ENCODE measurements at places on chromosomes 3 and 15.

DNA sequence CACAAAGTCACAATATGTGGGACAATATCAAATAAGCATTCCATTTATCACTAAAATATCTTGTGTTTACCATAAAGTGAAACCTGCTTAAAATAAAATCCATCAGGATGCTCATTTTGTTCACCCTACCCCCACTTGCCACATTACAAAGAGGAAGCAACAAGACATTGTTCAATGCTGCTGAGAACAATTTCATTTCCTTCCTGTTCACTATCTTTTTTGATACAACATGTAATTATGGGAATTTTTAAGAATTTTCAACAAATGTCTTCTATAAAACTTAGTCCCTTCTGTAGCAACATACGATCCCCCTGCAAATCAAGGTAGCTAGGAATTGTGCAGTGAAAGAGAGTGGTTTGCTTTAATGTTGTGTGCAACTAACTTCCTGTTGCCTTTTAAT lies 34.9 kb upstream of the GPR160 start:
- DNase-seq: no peak

DNA sequence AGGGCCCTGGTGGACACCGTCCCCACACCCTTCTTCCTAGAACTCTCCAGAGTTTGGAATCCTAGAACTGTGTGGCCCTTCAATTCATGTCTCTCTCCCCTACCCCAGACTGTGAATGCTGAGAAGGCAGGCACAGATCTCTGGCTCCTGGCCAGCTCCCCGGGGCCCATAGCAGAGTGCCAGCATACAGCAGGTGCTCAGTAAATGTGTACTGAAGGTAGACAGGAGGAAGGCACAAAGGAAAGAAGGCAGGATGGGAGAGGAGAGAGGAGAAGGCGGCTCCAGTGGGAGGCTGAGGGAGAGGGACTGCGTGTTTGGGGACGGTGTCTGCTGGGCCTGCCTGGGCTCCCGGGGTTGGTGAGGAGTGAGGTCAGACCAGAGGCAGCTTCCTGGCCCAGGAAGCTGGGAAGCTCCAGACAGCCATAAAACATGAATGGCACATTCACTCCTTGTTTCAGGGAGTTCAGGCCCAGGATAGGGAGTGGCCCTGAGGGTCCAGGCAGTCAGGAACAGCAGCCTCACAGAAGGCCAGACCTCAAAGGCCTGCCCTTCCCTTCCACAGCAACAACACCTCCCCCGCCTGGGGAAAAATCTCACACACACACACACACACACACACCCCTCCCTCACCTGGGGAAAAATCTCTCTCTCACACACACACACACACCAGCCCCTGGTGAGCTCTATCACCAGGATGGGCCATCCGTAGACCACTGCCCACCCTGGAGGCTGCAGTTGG lies 137.1 kb upstream of the PRR20G start:
- DNase-seq: no peak

- DNase-seq: no peak
These were observed 8.0 kb upstream of the ANKRD28 start for GRCh38 chr3:15805756-15806266.

GRCh38 chr3:184608209-184608608 lies 46.6 kb downstream of the EPHB3 start:
- no peak for DNase-seq

GRCh38 chr3:164004205-164004604 lies 1074.1 kb downstream of the SI start:
- no peak for DNase-seq

- no peak for DNase-seq
These were observed 48.8 kb downstream of the MESD start for GRCh38 chr15:80940851-80941250.

- no peak for DNase-seq
These were observed 13.2 kb downstream of the PRR23E start for GRCh38 chr3:127206154-127206553.

GRCh38 chr3:129732200-129732876 lies 125.9 kb upstream of the PLXND1 start:
- no peak for DNase-seq

DNA sequence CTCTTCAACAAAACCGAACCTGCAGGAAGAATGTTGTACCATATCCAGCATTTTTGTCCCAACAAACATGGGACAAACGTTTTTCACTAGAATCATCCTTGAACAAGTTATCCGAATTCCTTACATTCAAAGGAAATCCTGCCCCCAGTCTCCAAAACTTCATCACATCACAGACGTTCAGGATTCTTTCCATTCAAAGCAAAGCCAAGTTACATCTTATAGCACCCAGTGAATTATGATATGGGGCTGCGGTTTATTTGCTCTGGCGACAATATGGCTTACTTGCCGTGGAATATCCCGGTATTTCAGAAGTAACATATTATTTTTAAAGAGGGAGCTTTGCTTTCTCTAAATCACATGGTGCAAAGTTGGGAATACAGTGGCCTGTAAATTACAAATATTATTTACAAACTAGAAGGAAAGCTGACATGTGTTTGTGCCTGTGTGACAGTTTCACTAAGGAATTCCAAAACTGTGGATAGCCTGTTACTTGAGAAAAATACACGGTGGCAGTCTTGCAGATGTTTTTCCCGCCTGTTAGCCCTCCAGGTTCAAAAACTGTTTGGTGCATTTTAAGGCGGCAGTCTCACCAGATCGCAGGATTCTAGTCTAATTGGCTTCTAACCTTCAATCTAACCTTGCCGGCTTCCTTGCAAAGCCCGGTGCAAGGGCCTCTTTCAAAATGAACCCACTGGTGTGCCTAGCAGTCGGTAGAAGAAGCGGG lies 736 bp upstream of the MBNL1 start:
- DNase-seq: no peak

- DNase-seq: no peak
These were observed 52.7 kb downstream of the LDHAL6B start for GRCh38 chr15:59259137-59259943.
